ENCODE measurements at places on chromosomes 7 and 10.

DNA sequence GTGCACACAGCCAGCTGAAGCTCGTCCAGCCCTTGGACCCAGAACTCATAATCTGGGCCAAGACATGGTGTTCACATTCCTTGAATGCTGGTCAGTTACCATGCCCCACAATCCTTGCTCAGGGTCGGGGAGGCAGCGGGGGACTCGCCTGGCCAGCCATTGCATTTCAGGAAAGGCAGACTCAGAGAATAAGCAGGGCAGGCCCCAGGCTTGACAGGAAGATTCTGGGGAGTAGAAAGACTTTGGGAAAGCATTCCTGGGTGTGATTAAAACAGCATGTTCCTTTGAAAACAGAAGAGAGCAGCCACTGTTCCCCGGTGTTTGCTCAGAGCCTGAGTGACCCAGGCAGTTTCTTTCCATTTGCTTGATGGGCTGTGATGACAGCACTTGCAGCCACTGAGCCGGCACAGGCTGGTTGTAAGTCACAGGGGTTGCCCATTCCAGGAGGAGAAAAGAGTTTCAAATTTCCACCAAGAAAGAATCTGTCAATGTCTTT lies 473.7 kb downstream of the TYW1 start:
- DNase-seq = peak; percentile 5

GRCh38 chr7:81768951-81769778 lies 682 bp downstream of the HGF start:
- DNase-seq = no peak

- DNase-seq = no peak
Measured at GRCh38 chr7:137934941-137935883, 66.7 kb downstream of the CREB3L2 start.

GRCh38 chr7:143279186-143280098 lies 5.3 kb upstream of the TMEM139 start:
- peak; percentile 15 for DNase-seq

DNA sequence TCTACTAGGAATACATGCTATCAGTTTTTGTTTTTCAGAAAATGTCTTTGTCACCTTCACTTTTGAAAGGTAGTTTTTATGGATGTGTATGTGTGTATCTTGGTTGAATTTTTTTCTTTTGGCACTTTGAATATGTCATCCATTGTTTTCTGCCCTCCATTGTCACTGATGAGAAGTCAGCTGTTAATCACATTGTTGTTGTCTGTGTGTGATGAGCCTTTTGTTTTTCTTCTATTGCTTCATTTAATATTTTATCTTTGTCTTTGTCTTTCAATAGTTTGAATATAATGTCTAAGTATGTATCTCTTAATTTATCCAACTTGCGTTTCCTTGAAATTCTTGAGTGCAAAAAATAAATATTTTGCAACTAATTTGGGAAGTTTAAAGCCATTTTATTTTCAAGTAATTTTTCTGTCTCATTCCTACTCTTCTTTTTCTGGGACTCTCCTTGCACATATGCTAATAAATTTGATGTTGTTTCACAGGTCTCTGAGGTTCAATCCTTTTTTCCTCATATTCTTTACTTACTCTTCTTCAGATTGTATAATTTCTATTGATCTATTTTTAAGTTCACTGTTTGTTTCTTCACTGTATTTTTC lies 546.9 kb upstream of the GHITM start:
- DNase-seq = no peak

GRCh38 chr10:14959221-14960057 lies at the start of gene MEIG1:
TSS of gene MEIG1 (plus strand) at chr10:14959388. CDS start at chr10:14966469, 7,081 bp downstream.
- DNase-seq = peak; percentile 82

DNA sequence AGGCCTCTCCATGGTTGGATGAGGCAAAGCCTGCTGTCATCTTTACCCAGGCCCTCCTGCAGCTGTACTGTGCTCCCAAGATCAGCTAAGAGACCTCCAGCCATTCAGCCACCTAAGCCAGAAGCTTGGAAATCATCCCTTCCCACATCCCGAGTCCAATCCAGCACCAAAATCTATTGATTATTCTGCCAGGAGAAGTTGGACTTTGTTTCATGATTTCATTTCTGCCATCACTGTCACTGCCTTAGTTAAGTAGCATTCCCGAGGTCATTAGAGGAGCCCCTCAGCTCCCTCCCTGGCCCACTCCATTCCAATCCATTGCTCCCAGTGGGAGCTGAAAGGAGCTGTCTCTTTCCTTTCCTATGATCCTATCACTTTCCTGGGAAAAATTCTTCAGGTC lies 14.1 kb downstream of the AKR1E2 start:
- DNase-seq = no peak

DNA sequence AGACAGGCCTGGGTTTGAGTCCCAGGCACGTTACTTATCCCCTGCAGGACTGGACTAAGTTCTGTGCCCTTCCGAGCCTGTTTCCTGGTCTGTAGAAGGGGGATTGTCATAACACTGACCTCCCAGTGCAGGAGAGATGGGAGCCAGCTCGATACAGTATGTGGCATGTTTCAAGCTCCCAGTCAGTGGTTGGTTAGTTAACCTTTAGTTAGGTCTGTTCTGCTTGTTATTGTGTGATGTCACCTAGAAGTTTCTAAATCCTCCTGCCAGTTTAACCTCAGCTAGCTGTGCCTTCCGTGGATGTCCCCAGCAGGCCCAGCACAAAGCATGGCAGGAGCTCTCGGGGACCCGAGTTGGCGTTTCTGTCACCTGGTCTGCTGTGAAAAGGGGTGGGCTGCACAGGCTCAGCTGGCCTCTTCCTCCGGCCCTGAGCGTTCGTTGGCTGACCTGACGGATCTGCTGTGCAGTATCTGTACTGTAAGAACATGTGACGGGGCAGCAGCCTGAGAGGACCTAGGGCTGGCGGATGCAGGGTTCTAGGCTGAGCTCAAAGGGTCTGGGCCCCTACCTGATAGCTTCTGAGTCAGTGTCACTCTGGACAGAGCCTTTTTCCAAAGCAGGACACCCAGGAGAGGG lies 53.0 kb downstream of the SPOCK2 start:
- no peak for DNase-seq

DNA sequence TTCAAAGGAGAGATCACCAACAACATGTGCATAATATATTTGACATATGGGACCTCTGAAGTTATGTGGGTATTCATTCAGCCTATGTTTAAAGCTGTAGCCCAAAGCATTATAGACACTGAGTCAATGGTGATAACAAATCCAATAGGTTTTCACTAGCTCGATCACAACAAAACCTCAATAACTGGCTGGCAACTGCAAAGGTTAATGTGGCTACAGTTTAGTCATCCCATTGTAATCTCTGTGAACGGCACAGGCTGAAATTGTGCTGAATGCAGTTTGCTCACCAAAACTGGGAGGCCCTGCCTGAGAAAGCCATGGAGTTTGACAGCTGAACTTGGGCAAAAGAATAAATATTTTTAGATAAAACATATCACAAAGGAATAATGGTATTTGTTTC lies 152.4 kb upstream of the ADO start:
- no peak for DNase-seq

DNA sequence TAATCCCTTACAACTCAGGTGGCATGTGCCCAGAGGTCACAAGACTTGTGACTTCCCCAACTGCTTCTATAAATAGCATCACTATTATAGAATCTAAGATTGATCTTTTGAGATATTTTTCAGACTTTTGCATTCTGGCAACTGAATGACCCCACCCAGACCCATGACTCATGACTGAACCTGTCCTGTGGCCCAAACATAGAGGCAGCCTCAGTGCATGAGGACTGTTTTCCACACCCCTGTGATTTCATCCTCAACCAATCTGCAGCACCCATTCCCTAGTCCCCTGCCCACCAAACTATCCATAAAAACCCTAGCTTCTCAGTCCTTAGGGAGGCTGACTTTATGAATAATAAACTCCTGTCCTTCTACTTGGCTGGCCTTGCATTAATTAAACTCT lies 84.5 kb downstream of the MICU1 start:
- no peak for DNase-seq

DNA sequence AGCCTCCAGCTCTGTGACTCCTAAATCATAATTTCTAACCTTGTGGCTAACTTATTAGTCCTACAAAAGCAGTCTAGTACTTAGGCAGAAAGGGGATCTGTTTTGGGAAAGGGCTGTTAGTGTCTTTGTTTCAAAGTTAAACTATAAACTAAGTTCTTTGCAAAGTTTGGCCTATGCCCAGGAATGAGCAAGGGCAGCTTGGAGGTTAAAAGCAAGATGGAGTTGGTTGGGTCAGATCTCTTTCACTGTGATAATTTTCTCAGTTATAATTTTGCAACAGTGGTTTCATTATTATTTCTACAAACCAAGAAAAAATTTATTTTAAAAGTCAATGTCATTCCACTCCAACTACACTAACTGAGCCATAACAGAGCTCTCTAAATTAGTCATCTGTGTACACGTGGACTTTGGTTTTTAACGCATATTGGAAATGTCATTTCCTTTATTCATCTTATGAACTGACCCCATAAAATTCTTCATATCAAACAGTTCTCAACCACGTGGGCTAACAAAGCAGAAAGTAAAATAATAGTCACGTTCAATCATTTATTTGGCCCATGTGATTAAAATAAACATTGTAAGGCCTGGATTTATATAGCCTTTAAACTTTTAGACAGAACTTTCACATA lies 143.2 kb upstream of the C7orf33 start:
- no peak for DNase-seq

DNA sequence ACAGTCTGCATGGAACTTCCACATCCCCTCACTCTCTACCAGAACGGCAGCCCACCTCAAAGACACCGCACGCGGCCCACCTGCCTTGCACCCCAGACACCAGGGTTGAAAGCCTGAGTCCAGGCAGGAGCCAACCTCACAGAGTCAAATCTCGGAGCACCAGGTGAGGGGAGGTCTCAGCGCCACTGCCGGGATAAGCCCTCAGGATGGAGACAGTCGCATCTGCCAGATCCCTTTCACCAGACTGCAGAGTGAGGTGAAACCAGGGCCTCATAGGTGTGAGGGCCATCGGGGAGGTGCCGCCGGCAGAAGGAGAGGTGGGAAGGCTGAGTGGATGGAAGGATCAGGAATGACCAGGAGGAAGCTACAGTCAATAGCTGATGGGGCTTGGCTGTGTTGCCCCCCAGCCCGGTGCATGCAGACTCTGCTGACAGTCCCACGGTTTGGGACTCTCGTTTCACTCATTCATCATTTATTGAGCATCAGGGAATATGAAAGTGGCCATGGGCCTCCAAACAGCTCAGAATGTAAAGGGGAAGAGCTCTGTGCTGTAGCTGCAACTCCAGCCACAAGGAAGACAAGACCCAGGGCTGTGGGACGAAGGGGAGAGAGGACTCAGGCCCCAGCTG lies 315.0 kb downstream of the PTPRN2 start:
- DNase-seq = no peak

- DNase-seq = no peak
Measured at GRCh38 chr10:130882906-130883305, 428.6 kb downstream of the TCERG1L start.

GRCh38 chr7:113812591-113813255 lies 106.1 kb downstream of the PPP1R3A start:
- DNase-seq = no peak

GRCh38 chr10:110430340-110431273 lies 67.1 kb upstream of the DUSP5 start:
- DNase-seq = no peak

DNA sequence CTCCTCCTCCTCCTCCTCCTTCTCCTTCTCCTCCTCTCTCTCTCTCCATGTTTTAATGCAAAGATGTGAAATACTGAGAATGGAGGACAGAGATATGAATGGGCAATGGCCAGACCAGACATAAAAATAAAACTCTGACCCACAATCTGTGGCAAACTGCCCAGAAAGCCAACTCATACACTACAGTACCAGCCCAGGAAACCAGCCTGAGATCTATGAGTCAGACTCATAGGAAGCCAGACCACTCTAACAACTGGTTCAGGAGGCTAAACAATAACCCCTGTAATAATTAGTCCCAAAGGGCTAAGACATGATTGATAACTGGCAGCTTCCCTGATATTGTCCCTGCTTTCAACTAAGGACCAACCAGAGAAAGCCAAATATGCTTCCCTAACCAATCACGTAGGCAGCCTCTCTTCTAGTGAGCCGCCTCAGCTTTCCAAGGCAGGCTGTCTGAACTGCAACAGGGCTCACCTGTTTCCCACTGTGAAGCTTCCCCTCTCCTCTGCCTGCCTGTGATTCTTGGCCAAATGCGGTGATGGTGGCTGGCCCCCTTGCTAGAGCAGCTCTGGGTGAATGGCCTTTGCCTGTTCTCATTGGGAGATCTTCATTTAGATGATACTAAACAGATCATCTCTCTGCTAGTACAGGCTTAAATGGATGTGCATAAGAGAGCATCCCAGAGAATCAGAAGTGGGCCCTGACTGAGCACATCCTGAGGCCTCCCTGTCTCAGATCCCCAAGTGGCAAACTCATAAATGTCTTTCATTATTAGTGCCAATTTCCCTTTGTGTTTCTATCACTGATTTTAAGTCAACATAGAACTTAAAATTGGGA lies 817.6 kb downstream of the TNS3 start:
- DNase-seq = peak; percentile 94

GRCh38 chr10:8380833-8381496 lies 326.5 kb downstream of the GATA3 start:
- DNase-seq = no peak

DNA sequence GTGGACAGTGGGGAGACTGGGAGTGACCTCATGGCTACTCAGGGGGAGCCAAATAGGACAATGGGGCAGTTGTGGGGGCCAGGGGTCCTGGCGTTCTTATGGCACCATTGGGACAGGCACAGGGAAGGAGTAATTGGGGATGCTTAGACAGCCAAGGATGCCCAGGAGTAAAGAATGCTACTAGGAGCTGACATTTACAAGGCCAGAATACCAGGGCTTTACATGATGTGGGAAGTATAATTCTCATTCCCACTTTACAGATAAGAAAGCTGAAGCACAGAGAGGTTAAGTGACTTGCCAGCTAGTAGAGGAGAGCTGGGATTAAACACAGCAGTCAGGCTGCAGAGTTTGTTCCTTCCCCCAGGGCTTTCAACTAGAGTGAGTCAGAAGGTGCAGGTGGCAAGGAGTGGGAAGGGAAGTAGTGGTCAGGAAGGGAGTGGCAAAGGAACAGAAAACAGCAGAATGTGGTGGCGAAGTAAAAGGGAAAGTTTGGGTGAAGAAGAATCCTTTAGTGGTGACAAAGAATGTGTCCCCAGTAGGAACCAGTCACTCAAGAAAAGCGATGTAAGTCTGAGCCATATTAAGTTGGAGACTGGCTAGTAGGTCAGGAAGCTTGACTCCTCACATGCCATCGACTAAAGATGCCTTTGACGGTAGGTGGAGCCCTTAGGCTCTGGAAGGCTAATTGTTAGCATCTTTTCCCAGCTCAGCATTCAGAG lies 32.8 kb downstream of the CPVL start:
- no peak for DNase-seq

DNA sequence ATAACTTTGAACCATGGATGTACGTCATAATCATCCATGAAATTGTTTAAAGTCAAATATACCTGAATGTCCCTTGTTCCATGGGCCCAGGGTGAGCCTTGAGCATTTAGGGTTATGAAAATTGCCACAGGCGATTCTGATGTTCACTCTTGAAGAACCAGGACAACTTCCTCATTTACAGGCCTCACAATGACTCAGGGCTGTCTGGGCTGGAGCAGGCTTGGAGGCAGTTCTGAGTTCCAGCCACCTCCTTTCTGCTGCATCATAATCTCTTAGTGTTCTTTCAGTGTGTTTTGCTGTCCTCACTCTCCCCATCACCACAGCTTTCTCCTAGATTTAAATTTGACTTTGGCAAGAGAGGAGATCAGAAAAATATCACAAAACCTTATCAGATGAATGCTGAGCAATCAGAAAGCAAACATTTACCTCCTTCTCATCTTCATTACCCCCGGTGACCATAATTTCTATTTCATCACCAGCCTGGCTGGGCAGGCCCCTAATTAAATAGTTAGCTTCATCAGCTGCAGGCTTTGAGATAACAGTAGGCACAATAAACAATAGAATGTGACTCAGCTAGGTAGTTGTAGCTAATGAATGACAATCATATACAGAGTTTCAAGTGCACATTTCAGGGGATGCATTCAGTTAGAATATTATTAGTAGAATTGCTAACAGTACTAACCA lies 571.0 kb downstream of the SH2D4B start:
- no peak for DNase-seq
